ENCODE measurements at places on chromosomes 4 and X.

- peak; percentile 77 for DNase-seq
These were observed 737 bp downstream of the FGF2 start for GRCh38 chr4:122827258-122827878.

GRCh38 chr4:112823606-112824005 is 186.7 kb downstream of the LARP7 start:
- no peak for DNase-seq

DNA sequence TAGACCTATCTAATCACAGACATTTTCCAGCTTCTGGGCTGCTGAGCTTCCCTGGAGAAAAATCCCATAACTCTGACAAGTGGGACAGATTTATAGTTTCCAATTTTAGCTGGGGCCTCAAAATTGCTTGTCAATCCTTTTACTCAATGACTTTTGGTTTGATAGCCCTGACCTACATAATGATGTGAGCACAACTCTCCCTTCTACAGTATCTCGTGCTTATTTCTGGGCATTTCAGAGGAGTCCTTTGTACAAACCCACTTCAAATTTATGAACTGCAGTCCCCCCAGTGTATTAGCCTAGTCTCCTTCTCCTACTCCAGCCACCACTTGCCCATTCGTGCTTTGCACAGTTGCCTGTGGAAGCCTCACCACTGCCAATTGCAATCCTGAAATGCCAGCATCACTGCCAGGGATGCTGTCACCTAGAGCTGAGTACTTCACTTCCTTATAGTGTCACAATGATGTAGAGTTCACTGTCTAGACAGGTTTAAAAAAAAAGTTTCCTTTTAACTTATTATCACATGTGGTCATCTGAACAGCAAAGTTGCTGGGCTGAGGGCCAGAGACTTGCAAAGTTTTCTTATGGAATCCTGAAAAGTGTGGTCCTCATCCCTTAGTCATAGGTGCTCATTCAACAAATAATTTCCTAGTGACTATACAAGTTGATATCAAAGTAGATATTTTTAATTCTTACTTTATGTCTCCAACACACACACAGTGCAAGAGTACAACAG is 21.2 kb downstream of the TRAM1L1 start:
- no peak for DNase-seq

GRCh38 chr4:74262522-74262921 is 45.7 kb upstream of the EPGN start:
- no peak for DNase-seq

GRCh38 chr4:136706942-136707341 is 825.4 kb downstream of the PCDH18 start:
- no peak for DNase-seq

GRCh38 chr4:145954924-145955339 is 16.3 kb upstream of the ZNF827 start:
- no peak for DNase-seq

- no peak for DNase-seq
These were observed 21.2 kb downstream of the PCGF3 start for GRCh38 chr4:726838-727237.

DNA sequence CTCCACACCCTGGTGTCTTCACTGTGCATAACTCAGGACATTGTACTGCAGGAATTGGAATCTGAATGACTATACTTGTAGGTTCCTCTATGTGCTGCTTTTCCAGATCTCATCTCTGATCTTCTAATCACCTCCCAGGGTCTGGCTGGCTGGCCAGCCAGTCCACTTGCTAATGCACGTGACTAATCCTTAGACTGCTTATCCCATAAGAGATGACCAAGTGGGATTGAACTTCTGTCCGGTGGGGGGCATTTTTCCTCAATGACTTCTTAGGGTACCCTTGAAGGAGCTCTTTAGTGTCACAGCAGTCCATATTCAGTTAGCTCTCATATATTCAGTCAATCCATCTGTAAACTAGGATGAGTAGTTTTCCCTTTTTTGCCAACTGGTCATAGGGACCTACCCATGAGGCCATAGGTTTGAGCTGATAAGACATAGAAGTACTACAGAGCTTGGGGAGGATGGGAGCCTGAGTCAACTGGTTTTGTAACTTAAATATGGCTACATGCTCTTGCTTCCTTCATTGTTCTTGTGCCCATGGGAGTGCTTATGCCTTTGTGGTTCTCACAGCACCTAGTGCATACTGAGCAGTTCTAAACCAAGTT is 71.9 kb upstream of the WDR1 start:
- no peak for DNase-seq

DNA sequence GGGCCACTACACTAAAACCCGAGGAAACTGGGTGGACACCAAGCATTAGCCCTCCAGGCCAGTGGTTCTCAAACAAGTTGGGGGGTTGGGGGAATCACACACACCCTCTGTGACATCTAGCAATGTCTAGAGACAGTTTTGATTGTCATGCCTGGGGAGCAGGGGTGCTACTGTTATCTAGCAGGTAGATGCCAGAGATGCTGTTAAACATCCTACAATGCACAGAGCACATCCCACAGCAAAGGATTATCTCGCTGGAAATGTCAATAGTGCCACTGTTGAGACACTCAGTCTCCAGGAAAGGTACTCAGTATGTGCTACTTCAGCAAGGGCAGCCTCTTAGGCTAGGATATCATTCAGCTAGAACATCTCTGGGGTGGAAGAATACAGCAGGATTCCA is 1.3 kb downstream of the SMC1A start:
- DNase-seq = no peak

DNA sequence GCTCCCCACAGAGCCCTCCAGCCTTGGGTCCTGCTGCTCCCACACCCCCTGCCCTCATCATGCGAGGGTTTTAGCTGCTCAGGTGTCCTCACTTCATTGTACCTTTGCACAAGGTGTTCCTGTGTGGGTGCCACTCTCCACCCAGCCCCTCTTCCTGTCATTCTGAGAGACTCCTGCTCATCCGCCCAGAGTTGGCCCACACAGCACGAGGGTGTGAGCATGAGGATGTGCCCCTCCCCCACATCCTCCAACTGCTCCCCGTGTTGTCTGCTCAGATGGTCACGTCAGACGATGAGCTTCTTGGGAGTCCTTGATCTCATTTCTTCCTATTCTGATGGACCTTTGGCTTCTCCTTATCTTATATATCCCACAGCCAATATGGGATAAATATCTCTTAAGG is 53.2 kb downstream of the HTT-AS start:
- no peak for DNase-seq

DNA sequence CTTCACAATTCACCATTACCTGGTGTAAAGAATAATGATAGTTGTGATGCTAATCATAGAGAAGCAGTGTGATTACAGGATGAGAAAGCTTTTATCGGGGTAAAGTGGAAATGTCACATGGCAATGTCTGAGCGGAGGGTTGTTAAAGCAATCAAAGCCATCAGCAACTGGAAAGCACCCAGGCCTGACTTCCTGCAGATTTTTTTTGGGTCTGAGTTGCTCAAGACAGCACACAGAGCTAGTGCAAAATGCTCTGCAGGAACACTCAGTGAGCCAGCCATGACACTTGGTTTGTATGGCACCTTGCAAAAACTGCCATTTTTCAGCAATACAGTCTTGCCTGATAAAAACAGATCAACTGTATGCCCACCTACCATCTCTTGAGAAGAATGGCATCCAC is 152.9 kb downstream of the COL4A6 start:
- DNase-seq = no peak

DNA sequence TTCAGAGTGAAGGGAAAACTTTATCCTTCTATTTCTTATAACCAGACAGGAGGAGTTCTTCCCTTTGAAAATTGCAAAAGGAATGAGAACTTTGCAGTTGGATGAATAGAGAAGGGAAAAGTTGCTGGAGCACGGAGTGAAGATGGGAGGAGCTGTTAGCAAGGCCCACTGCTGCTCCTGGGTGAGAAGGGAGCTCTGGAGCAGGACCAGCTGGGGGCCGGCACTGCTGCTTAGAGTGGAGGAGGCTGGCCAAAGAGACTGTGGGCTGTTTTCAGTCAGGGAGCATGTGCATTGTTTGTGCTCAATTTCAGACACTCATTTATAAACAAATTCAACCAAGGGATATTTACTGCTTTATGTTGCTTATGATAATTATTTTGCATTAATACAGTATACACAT is 164.2 kb downstream of the STIM2 start:
- DNase-seq = no peak

Data from activated CD8-positive, alpha-beta memory T cell treated with anti-CD3 and anti-CD28 coated beads, Interleukin-2, amount 50 U/mL, for 48 hours (primary cell).